ENCODE measurements at places on chromosomes 16 and 17.

- DNase-seq = no peak
Measured at GRCh38 chr17:71260366-71260940, 860.4 kb upstream of the SOX9 start.

DNA sequence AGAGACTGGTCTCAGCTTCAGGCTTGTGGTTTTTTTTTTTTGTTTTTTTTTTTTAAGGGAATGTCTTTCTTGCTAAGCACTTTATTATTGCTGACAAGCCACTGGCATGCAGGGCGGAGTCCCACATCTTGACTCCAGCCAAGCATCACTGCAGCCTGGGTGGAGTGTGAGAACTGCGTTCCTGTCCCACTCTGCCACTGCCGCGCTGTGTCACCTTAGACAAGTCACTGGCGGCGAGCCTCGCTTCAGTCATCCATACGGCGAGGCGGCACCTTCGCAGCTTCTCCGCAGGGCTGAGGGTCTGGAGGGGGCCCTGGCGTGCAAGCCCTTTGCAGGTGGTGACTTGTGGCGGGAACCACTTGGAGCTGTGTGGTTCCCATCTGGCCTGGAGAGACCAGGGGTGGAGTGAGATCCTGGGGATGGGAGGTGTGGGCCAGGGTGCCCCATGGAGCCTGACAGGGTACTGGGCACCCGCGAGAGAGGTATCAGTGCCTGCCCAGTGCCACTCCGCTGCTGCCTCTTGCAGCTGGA is 99.1 kb upstream of the CIBAR2 start:
- DNase-seq = no peak

GRCh38 chr16:46555951-46556350 is 65.2 kb downstream of the SHCBP1 start:
- no peak for DNase-seq

DNA sequence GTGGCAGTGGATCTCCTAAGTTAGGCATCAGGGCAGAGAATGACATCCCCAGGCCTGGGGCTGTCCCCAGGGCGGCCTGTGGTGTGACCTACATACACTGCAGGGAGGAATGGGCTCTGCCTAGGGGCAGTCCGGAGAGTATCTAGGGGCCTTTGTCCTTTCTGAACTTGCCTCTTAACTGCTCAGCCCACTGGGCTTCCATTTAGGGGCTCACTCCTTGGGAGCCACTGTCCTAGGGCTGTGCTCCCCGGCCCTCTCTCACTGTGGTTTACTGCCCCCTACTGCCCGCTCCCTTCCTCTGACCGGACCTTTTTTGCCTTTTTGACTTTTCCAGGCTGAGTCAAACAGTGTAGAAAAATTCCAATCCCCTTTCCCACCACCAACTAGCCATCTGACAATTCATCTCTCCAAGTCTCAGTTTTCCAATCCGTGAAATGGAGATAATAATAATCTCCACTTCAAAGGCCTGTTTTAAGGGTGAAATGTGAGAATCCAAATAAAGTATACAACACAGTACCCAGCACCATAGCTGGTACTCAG is 66.8 kb downstream of the DNAH3 start:
- DNase-seq = no peak

GRCh38 chr16:79049040-79049439 is 551.5 kb downstream of the MAF start:
- DNase-seq = no peak

DNA sequence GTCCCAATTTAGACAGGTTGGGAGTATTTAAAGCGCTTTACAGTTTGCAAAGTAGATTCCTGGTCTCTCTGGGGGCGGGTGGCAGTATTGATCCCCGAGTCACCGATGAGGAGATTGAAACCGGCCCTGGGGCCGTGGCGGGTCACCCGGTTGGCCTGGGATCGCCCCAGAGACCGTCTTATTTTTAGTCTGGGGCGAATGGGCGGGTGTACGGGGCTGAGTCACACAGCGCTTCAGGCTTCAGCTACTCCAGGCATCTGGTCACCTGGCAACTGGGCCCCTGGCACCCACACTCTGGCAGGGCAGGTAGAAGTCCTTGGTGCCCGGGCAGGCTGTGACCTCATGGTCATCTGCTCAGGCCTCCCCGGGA is 669 bp downstream of the MIEF2 start:
- DNase-seq = no peak

DNA sequence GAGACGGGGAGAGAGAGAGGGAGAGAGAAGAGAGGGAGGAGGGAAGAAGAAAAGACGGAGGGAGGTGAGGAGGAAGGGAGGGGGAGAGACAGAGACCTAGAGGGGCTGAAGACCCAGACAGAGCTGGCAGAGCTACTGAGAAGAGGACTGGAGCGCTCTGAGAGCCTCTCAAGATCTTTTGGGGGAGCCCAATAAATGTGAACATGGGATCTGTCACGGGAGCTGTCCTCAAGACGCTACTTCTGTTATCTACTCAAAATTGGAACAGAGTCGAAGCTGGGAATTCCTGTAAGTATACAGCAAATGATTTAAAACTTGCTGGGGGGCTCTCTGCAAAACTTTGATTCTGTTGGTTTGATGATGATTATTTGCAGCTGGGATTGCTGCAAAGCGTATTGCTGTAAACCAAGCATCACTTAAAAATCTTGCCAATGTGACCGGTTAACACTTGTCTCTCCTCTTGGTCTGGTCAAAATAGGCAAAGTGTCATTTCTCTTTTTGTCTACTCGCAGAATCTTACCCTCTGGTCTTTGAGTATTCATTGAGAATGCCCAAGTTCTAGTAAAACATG is 344 bp downstream of the CNTNAP4 start:
- no peak for DNase-seq

- DNase-seq = no peak
Measured at GRCh38 chr17:74277935-74278334, 3.9 kb downstream of the DNAI2 start.

GRCh38 chr17:62093188-62094155 is 28.4 kb upstream of the MED13 start:
- no peak for DNase-seq

DNA sequence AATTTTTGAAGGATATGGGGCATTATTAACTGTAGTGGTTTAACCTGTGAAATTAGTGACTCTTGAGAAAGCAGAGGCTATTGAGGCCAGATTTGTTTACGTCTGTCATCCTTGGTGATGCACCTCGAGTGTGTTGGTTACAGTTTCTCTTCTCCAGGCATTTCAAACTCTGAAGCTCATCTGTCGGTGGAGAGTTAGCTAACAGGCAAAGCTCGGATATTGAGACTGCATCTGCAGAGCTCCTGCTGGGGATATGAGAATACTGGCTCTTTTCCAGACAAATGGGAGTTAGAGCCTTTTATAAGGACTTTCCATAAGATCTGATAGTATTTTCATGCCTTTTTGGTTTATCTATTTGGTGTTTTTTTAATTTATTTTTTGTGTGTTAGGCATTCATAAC is 6.7 kb downstream of the CLEC16A start:
- no peak for DNase-seq

All from DMS 273 treated with DMSO at 0.1 percent for 48 hours (cell line).